ENCODE measurements at places on chromosomes 1 and 21.

- DNase-seq = no peak
These were observed 313.1 kb upstream of the DAB1 start for GRCh38 chr1:57736940-57737339.

DNA sequence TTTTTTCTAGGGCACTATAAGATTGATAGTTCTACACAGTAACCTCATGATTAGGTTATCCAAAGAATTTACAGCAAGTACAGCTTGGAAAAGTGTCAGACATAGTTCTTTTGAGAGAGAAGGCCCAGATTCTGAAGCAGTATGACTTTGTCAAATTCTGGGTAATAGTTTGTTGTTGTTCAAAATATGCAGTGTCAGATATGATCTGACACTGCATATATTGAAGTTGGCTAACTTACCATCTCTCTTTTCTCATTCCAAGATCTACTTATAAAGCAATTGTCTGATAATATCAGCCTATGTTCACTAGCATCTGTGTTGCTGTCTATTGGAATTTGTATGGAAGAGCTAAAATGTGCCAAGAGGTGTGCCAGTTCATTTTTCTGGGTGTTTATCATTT is 160.1 kb downstream of the CTH start:
- DNase-seq = no peak

DNA sequence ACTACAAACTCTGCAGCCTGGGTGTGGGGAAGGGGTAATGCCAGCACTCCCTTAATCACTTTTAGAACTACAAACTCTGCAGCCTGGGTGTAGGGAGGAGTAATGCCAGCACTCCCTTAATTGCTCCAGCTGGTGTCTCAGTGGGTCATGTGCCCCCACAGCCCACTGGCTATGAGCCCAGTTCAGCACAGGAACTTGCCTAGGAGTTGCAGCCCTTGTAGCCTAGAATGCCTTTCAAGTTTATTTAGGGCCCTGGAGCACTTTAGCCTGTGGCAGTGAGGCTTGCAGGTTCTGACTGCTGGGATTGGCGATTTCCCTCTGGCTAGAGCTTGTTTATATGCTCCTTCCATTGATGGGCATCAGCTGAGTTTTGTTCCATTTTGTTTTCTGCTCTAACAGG is 17.1 kb downstream of the VN1R5 start:
- DNase-seq = no peak

- no peak for DNase-seq
These were observed 77.0 kb upstream of the BACE2 start for GRCh38 chr21:41090981-41091380.

DNA sequence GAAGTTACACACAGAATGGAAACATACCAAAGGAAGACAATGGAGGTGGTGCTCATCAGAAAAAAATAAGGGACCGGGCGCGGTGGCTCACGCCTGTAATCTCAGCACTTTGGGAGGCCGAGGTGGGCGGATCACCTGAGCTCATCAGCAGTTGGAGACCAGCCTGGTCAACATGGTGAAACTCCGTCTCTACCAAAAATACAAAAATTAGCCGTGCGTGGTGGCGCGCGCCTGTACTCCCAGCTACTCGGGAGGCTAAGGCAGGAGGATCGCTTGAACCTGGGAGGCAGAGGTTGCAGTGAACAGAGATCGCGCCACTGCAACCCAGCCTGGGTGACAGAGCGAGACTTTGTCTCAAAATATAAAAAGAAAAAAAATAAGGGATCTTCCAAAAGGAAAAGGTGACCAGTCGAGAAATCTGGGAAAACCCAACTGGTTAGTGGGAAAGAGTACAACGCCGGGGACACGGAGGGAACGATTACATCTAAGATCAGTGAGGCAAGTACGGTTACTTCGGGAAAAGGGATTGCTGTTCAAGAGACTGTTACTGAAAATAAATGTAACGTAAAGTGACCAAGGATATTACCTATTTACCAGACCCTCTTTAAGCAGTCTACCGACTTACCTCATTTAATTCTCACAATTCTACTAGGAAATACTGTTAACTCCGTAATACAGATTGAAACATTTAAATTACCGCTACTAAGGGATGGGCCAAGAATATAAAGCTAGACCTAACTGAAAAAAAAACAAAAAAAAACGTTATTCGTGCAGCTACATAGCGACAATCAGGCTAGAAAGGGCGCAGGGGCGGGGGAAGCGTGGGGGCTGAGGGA is 822 bp downstream of the CCT3 start:
- DNase-seq = no peak
